ENCODE measurements at places on chromosomes 2 and 18.

GRCh38 chr2:241014764-241015163, 16.3 kb downstream of the SNED1 start:
- H3K27ac ChIP-seq, result no peak overlapping the region
- H3K36me3 ChIP-seq, result no peaks in the 10 kb centered on the region
- H3K4me3 ChIP-seq, result no peak overlapping the region

GRCh38 chr2:191115804-191116203, 35.0 kb downstream of the STAT4 start:
- H3K36me3 ChIP-seq, result no peaks in the 10 kb centered on the region
- peaks cover 20% of the 10 kb centered on the region for H3K4me1 ChIP-seq
- no peak overlapping the region for H3K4me3 ChIP-seq
- no peak overlapping the region for H3K27ac ChIP-seq

DNA sequence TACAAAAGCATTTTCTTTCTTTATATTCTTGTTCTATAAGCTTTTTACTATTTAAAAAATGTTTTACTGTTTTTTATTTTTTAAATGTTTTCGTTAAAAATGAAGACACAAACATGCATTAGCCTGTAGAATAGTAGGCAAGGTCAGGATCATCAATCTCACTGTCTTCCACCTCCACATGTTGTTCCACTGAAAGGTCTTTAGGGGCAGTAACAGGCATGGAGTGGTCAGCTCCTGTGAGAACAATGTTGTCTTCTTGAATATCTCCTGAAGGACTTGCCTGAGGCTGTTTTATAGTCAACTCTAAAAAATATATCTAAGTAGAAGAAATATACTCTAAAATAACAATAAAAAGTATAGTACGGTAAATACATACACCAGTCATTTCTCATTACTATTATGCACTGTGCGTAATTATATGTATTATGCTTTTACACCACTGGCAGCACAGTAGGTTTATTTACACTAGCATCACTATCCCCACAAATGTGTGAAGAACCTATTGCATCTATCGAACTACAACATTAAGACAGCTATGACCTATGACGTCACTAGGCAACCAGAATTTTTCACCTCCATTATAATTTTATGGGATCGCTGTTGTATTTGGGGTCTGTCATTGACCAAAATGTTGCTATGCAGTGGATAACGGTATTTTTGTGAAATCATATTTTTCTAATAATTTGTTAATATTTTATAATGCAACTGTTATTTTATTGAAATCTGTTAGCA, 764.3 kb downstream of the METTL4 start:
- no peaks in the 10 kb centered on the region for H3K27me3 ChIP-seq
- H3K27ac ChIP-seq, result no peak overlapping the region
- H3K36me3 ChIP-seq, result no peaks in the 10 kb centered on the region

DNA sequence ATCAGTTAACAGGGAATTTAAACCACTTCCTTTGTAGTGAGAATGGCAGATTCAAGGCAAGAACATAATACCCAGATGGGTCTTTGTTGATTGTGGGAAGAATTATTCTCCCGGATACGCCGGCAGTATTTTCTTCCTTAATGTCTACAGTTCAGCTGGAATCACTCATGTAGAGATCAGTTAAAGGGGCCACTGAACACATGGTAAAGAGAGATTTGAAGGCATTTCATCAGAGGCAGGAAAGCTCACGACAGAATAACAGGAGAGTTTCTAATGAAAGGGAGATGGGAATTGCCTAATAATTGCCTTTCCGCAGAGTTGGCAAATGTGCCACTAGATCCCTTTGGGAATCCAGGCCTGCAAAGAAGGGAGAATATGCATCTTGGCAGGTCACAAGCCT, 327.7 kb upstream of the ZNF804A start:
- H3K27me3 ChIP-seq, result no peaks in the 10 kb centered on the region
- no peaks in the 10 kb centered on the region for H3K4me1 ChIP-seq
- no peak overlapping the region for H3K27ac ChIP-seq
- H3K4me3 ChIP-seq, result no peak overlapping the region

GRCh38 chr2:877747-878146, 72.9 kb upstream of the SNTG2 start:
- H3K27ac ChIP-seq, result no peak overlapping the region
- H3K4me1 ChIP-seq, result no peaks in the 10 kb centered on the region
- H3K4me3 ChIP-seq, result no peak overlapping the region
- no peak for DNase-seq
- no peaks in the 10 kb centered on the region for H3K27me3 ChIP-seq

DNA sequence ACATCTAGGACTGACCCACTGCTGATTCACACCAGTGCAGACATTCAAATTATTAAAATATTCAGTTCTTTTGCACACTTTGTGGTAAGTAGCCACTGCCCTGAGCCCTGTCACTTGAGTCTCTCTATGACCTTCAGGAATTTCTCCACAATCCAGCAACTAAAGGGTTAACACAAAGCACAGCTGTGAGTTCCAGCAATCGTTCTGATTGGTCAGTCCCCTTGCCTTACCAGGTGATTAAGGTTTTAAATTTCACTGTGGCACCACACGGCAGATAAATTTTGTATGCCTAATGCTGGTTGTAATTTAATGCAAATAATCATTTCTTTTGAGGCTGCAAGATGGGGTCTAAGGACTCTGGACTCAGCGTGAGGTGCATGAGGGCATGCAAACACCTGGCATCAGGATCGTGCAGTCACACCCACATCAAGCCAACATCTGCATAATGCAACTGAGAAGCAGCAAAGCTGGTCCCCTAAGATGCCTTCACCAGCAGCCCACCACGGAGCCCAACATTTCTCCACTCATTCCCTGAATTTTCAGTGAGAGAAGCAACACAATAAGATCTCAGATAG, 36.6 kb downstream of the SLC14A1 start:
- no peaks in the 10 kb centered on the region for H3K4me1 ChIP-seq
- H3K27me3 ChIP-seq, result no peaks in the 10 kb centered on the region
- H3K27ac ChIP-seq, result no peak overlapping the region
- no peak overlapping the region for H3K4me3 ChIP-seq
- no peak for DNase-seq

GRCh38 chr18:77714716-77715115, 465.1 kb downstream of the GALR1 start:
- no peaks in the 10 kb centered on the region for H3K27me3 ChIP-seq
- no peaks in the 10 kb centered on the region for H3K4me1 ChIP-seq
- DNase-seq, result no peak
- no peak overlapping the region for H3K4me3 ChIP-seq
- H3K27ac ChIP-seq, result no peak overlapping the region
- no peaks in the 10 kb centered on the region for H3K36me3 ChIP-seq

- H3K27ac ChIP-seq, result no peak overlapping the region
- H3K4me1 ChIP-seq, result no peaks in the 10 kb centered on the region
- H3K4me3 ChIP-seq, result no peak overlapping the region
- DNase-seq, result no peak
- H3K27me3 ChIP-seq, result no peaks in the 10 kb centered on the region
- H3K36me3 ChIP-seq, result no peaks in the 10 kb centered on the region
Measured at GRCh38 chr2:150856596-150857281, 369.3 kb upstream of the RND3 start.

- no peaks in the 10 kb centered on the region for H3K27me3 ChIP-seq
- no peaks in the 10 kb centered on the region for H3K4me1 ChIP-seq
- H3K36me3 ChIP-seq, result no peaks in the 10 kb centered on the region
- no peak overlapping the region for H3K4me3 ChIP-seq
Measured at GRCh38 chr2:467892-468647, 180.2 kb upstream of the ALKAL2 start.

- H3K27ac ChIP-seq, result no peak overlapping the region
- no peaks in the 10 kb centered on the region for H3K27me3 ChIP-seq
- H3K4me1 ChIP-seq, result no peaks in the 10 kb centered on the region
- no peak for DNase-seq
- peaks cover 10% of the 10 kb centered on the region for H3K36me3 ChIP-seq
- no peak overlapping the region for H3K4me3 ChIP-seq
Measured at GRCh38 chr2:667332-667999, 9.7 kb downstream of the TMEM18 start.

GRCh38 chr2:146820672-146821071, 1024.2 kb upstream of the ACVR2A start:
- no peak overlapping the region for H3K4me3 ChIP-seq
- no peaks in the 10 kb centered on the region for H3K4me1 ChIP-seq
- no peaks in the 10 kb centered on the region for H3K36me3 ChIP-seq
- no peaks in the 10 kb centered on the region for H3K27me3 ChIP-seq
- no peak overlapping the region for H3K27ac ChIP-seq

DNA sequence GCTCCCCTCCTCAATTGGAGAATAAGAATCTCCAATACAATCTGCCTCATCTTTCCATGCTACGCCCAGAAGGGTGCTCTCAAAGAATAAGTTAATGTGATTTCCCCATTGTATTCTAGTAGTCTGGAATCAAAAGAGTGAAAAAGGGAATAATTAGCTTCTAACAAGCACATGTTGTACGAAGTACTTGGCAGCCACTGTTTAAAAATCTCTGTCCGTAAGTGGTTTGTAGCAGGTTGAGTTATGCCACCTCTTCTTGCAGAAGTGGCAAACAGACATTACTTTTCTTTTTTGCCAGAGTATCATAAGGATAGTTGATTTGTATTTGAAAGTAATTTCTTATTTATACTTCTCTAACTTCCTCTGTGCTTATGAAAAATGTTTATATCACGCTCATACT, 184.7 kb downstream of the CD226 start:
- H3K27ac ChIP-seq, result no peak overlapping the region
- no peaks in the 10 kb centered on the region for H3K36me3 ChIP-seq
- DNase-seq, result no peak
- no peaks in the 10 kb centered on the region for H3K4me1 ChIP-seq
- no peaks in the 10 kb centered on the region for H3K27me3 ChIP-seq

DNA sequence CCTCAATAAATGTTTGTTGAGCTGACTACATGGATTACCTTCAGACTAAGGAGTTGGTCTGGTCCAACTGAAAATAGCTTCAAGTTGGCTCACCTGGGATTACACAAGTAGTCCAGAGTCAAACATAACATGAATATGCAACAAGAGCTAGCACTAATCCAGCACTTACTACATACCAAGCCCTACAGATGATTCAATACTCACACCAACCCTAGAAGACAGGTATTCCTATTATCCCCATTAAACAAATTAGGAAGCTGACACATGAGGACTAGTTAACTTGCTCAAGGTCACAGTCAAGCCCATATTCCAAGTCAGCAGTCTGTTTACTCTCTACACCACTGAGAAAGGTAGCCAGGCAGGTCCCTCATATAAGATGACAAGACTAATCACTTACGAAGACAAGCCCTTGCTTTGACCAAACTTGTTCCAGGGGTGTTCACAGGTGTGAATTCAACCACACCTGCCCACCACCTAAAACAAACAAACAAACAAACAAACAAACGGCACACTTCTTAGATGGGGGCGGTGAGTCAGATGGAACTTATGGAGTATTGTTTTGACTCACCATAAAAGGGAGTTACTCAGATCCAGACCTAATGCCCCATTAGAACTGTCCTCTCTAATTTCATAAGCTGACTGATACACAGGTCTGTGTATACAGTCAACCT, 29.1 kb downstream of the TMEM131 start:
- H3K27me3 ChIP-seq, result no peaks in the 10 kb centered on the region
- no peak for DNase-seq
- H3K4me1 ChIP-seq, result peaks cover 17% of the 10 kb centered on the region
- no peaks in the 10 kb centered on the region for H3K36me3 ChIP-seq

DNA sequence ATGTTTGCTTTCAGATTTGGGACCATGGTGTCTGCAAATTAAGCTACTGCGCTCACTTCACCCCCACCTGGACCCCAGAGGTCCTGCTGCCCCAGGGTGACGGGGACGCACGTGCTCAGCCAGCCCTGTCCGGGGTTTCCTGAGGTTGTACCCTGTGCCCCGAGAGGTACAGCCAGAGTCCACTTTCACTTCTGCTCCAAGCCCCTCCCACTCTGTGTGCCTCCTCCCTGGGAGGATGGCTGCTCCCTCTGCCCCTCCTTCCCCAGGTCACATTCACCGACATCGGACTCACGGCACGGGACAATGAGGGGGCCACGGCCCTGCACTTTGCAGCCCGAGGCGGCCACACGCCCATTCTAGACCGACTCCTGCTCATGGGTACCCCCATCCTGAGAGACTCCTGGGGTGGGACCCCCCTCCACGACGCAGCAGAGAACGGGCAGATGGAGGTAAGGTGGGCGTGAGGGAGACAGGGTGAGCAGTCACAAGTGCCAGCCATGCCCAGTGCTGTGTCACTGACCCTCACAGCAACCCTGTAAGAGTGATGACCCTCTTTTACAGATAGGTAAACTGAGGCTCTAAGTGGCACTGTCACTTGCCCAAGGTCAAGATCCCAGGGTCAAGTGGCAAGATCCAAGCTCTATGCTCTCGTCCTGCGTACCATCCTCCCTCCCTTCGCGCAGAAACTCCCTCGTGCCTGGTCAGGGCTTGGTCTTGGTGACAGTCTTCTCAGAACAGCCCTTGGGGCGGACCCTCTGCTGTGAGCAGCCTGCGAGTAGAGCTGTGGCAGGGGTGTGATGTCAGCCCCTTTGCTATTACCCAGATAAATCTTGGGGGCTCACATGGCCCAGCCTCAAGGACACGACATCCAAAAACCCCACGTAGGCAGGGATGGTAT, 7.6 kb downstream of the ESPNL start:
- peaks cover 5% of the 10 kb centered on the region for H3K4me1 ChIP-seq
- no peak for DNase-seq
- no peak overlapping the region for H3K4me3 ChIP-seq

GRCh38 chr2:144137705-144138428, 382.1 kb downstream of the ZEB2 start:
- no peaks in the 10 kb centered on the region for H3K36me3 ChIP-seq
- DNase-seq, result no peak
- no peak overlapping the region for H3K27ac ChIP-seq
- no peaks in the 10 kb centered on the region for H3K4me1 ChIP-seq
- H3K4me3 ChIP-seq, result no peak overlapping the region

GRCh38 chr18:60047556-60047955, 147.8 kb downstream of the PMAIP1 start:
- no peak for DNase-seq
- no peaks in the 10 kb centered on the region for H3K36me3 ChIP-seq
- H3K4me1 ChIP-seq, result no peaks in the 10 kb centered on the region

DNA sequence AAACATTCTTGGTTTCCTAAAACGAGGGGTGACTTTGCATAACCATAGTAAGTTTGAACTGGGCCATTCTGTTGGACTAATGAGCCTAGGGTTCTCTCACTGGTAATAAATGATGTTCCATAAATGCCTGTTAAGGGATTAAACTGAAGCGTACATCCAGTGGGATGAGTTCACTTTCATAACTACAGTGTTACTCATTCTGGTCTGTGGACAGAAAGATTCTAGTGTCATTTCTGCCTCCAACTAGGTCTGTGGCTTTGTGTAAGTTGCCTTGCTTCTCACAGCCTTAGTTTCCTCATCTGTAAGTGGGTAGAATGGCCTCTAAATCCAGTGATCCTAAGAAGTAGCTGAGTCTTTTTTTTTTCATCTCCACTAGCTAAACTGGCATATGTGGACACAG, 1860.6 kb upstream of the PIK3C3 start:
- H3K4me3 ChIP-seq, result no peak overlapping the region
- no peak for DNase-seq
- H3K36me3 ChIP-seq, result no peaks in the 10 kb centered on the region
- no peak overlapping the region for H3K27ac ChIP-seq
- no peaks in the 10 kb centered on the region for H3K27me3 ChIP-seq

DNA sequence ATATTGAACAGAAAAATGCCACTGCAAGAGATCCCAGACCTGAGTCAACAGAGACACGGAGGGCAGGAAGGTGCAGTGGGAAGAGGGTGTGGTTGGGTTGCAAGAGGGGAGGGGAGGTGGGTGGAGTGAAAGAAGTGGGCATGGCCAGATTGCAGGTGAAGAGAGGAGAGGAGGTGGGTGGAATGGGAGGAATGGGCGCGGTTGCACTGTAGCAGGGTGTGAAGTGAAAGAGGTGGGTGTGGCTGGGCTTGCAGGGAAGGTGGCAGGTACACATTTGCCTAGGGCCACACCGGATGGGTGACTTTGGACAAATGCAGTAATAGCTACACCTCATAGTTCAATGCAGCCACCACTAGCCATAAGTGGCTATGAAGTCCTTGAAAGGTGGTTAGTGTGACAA, 71.1 kb downstream of the DOCK10 start:
- H3K36me3 ChIP-seq, result no peaks in the 10 kb centered on the region
- no peak overlapping the region for H3K4me3 ChIP-seq
- H3K27me3 ChIP-seq, result no peaks in the 10 kb centered on the region
- peaks cover 53% of the 10 kb centered on the region for H3K4me1 ChIP-seq
- DNase-seq, result peak; percentile 61

Measured in MM.1S (cell line).